ENCODE measurements at places on chromosomes 11 and 22.

DNA sequence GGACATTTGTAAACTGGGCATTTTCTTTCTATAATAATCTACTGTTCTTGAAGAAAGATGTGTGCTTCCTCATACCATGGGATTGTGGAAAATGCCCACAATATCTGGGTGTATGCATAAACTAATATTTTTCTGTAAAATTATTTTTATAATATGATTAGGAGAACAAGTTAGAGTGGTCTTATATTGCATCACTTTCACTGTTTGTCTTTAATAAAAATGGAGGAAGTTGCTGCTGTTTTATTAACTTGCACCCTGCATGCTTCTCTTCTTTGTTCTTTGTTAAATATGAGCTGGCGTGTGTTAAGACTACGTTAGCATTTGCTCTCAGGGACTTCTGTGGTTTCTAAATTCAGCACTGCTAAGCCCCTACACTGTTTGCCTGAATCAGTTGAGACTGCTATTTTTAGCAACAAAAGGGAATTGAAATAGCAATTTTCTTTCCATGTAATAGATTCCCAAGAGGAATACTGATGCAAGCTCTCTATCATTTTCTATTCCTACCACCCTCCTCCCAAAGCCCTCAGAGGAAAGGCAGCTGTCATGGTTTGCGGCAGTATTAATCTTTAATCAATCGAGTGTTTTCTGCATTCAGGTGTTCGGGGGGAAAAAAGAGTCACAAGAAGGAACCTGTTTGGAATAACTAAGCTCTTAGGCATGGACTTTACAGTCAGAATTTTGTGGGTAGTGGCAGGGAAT lies 56.1 kb downstream of the HSD17B12 start:
- DNase-seq, result no peak

- no peak for DNase-seq
Measured at GRCh38 chr22:32200752-32201151, 4.1 kb downstream of the RFPL2 start.

DNA sequence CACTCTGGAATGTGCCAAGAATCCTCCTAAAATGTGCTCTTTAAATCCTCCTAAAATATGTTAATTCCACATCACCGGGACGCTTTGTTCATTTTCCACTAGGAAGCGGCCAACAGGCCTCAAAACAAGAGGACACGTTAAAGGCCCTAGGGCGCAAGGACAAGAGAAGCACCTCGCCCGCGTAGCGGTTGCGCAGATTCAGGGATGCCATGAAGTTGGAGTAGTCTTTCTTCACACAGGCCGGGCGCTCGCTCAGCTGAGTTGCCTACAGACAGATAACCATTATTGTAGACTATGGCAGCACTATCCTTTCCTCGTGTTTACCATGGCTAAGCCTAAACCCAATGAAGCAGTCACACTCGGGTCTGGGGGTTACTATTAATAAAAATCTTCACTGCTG lies 29.5 kb upstream of the SERPIND1 start:
- DNase-seq, result no peak

DNA sequence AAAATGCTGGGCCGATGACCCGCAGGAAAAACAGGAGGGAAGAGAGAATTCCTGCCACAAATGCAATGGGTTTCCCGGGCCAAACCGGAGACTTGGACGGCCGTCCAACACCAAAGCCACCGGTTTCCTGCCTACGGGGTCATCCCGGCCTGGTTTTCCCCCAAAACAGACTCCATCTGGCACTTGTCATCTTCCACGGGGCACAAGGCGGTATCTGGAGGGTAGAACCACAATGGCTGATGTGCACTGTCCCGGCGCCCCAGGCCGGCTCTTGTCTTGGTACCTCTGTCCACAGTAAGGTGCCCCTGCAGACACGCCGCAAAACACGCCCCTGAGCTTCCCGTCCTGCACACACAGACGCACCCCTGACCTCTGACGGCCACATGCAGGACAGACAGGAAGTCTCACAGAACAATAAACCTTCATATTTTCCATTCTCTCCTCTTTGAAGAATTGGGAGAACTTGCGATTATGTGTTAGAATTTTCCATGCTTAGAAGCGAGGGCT lies 20.1 kb downstream of the CELSR1 start:
- DNase-seq, result no peak

- DNase-seq, result no peak
Measured at GRCh38 chr11:57324154-57324885, 432 bp downstream of the TNKS1BP1 start.

GRCh38 chr22:40156001-40156516 lies 21.7 kb upstream of the TNRC6B start:
- DNase-seq, result peak; percentile 50

DNA sequence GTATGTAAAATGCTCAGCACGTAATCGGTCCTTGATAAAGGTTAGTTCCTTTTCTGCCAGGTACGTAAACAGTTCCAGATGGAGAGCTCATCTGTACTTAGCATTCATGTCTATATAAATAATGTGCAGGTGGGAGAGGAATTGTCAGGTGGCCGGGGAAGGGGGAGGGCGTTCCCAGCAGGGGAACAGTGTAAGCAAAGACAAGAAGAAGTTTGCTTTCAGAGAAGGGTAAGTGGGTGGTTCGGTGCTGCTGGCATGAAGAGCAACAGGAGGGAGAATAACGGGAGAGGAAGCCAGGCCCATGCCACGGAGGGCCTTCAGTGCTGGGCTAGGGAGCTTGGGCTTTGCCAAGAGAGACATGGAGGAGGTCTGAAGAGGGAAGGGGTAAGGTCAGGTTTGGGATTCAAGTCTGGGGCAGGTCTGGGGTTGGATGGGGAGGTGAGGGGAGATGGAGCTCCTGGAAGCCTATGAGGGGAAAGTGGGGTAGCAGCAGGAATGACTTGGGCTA lies 11.4 kb upstream of the WNT11 start:
- peak; percentile 46 for DNase-seq

GRCh38 chr11:75203138-75203537 lies 37.4 kb upstream of the TPBGL start:
- DNase-seq, result no peak

DNA sequence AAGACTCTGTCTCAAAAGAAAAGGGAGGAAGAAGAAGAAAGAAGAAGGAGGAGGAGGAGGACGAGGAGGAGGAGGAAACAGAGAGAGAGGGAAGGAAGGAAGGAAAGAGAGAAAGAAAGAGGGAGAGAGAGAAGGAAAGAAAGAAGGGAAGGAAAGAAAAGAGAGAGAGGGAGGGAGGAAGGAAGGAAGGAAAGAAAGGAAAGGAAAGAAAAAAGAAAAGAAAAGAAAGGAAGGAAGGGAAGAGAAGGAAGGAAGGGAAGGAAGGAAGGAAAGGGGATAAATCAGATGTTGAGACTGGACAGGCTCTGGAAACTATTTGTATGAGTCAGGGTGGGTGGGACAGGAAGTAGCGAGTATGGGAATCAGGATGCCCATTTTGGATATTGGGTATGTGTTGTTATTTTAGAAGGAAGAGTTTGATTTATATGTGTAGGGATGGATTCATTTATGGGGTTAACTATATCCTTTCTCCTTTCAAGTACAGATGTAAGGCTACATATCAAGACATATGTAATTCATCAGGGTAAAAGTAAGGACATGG lies 6.0 kb upstream of the RPL3 start:
- no peak for DNase-seq

DNA sequence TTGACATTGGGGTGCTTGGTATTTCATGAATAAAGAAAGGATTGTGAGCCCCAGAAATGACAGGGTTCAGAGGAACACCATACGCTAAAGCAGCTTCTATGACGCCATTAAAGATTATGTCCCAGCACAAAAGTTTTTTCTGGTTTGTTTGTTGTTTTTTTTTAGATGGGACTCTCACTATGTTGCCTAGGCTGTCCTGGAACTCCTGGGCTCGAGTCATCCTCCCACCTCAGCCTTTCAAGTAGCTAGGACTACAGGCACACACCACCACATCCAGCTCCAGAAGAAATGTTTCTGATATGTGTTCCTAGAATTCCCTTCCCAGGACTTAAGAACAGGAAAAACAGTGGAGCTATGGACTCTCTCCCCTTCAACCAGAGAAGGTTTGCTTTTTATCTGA lies 2.6 kb upstream of the RHOG start:
- no peak for DNase-seq

- DNase-seq, result no peak
Measured at GRCh38 chr22:49773531-49773930, 54.1 kb downstream of the BRD1 start.

DNA sequence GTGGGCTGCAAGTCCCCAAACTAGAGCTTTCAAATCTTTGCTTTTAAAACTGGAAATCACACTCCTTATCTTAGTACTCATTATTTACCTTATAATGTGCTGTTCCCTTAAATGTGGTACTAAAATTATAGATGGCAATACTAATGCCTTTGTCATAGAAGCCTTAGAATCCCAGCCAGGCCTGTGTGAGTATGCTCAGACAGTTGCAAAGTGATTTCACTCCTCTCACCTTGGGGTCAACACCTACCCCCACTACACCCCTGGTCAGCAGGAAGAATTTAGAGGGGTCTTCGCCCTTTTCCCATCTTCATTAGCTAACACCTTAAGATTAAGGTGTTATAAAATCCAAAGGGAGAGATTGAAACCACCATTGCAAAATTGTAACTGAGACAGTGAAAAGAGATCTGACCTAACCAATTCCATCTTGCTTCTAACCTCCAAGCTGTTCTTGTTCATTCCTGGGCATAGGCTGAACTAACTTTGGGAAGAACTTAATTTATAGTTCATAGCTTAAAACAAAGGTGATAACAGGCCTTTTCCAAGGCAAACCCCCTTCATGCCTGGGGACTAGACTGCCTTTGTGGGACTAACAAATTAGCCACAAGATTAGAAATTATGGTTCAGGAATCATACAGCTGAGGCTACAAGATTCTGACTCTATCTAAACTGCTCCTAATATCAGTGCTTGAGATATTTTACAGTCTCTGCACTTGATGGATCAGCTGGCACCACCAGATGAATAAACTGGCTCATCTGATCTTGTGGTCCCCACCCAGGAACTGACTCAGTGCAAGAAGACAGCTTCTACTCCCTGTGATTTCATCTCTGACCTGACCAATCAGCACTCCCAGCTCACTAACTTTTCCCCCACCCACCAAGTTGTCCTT lies 10.4 kb upstream of the MRPL17 start:
- DNase-seq, result no peak

DNA sequence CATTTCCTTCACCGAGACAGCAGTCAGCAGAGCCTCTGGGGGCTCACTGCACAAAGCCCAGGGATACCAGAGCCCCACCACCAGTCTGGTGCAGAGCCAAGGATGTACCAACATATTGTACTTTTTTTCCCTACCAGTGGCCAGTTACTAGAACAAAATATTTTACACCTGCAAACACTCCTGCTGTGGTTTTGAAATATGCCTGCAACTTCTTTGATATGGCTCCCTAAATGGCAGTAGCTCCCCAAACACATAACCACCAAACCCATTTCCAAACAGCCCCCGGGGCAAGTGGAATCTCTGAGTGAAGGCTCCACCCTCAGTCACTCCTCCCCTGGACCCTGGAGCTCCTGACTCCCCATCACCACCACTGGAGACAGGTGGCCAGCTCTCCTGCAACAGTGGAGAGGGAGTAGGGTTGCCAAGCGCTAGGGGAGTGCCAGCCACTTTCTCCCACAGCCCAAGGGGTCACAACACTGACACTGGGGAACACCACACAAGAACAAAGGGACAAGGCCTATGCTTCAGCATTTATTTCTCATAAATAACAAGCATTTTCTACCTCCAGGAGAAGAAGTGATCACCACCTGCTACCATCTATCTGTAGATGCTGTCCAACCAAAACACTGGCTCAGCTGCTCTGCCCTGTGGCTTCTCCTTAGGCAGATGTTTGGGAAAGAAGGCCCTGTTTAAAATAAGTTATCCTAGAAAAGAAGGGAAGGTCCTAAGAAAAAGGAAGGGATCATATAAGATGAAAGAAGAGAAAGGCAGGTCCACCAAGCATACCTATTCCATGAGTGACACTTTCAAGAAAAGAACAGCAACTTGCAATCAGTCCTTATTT lies 15.1 kb downstream of the DGCR2 start:
- no peak for DNase-seq

GRCh38 chr11:100709233-100709957 lies 22.3 kb downstream of the ARHGAP42 start:
- DNase-seq, result no peak

- DNase-seq, result no peak
Measured at GRCh38 chr11:46677169-46677568, 23.2 kb downstream of the ARHGAP1 start.

- no peak for DNase-seq
Measured at GRCh38 chr11:66107600-66108510, 37.8 kb downstream of the PACS1 start.

- no peak for DNase-seq
Measured at GRCh38 chr22:49702068-49702397, 125.6 kb downstream of the BRD1 start.

Measured in NCI-H774 (cell line).